ENCODE measurements at places on chromosomes 12 and 14.

DNA sequence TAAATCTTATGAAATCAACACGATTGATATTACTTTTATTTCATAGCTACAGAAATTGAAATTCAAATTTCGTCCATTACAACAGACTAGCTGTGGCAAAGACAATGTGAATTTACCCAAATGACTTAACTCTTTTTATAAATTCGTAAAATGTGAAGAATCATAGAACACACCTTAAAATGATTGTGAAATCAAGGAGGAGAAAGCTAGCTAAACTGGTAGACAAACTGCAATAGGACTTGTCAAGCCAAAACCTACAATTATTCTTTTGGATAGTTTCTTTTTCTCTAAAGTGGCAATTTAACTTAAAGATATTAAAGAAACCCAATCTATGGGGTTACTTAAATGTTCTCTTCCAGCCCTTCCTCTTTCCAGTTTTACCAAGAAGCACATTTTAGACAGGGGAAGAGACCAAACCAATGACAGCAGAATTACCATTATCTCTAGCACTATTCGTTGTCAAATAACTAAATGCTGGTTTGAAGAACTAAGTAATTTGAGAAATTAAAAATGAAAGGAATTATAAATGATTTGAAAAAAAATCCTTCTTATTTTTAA lies 807 bp upstream of the SLC16A7 start:
- no peak for DNase-seq

DNA sequence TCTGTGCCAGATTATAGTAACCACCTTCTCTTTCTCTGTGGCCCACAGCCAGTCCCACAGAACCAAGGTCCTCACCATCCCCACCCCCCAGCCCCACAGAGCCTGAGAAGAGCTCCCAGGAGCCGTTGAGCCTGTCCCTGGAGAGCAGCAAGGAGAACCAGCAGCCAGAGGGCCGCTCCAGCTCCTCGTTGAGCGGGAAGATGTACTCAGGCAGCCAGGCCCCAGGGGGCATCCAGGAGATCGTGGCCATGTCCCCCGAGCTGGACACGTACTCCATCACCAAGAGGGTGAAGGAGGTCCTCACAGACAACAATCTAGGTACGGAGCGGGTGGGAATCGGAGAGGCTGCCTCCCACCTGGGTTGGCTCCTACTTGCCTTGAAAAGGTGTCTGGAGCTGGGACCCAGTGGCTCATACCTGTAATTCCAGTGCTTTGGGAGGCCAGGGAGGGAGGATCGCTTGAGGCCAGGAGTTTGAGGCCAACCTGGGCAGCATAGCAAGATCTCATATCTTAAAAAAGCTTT lies 34.4 kb downstream of the PHETA1 start:
- DNase-seq: no peak

GRCh38 chr14:38065106-38065762 lies 142.5 kb upstream of the SSTR1 start:
- no peak for DNase-seq

- no peak for DNase-seq
Observed at GRCh38 chr12:101074940-101075680, 134.9 kb downstream of the SLC5A8 start.

- DNase-seq: no peak
Observed at GRCh38 chr14:31206536-31207286, 882 bp downstream of the HECTD1 start.

- DNase-seq: no peak
Observed at GRCh38 chr14:59868021-59868420, 2.6 kb downstream of the RTN1 start.

DNA sequence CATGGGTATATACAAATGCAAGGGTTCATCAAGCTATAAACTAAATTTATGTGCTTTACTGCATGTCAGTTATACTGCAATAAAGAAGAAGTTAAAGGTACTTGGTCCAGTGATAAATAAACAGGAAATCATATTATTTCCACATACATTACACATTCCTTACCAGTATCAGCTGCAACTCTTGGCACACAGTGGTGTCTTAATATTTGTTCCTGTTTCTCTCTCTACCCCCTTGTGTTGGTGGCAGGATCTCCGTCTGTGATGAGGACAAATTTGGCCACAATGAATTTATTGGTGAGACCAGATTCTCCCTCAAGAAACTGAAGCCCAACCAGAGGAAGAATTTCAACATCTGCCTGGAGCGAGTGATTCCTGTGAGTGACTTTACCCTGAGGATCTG lies 19.2 kb upstream of the OAS1 start:
- DNase-seq: no peak

- no peak for DNase-seq
Observed at GRCh38 chr14:59829469-59830337, 40.9 kb downstream of the RTN1 start.

GRCh38 chr12:78171061-78171460 lies 340.4 kb downstream of the NAV3 start:
- no peak for DNase-seq

DNA sequence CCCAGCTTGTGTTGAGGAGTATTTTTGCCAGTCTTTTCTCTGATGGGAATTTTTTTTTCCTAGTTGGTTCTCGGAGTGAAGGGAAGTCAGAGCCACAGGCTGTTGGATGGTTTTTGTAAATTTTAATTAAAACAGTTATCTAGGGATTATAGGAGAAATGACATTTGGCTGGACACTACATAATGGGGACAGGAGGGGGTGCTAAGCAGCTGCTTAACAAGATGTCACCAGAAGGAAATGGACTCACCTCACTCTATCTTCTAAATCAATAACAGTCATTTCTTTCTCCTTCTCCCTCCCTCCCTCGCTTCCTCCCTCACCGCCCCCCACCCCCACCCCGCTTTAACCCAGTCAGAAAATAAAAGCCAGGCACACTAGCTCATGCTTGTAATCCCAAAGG lies 93.4 kb upstream of the TMEM233 start:
- no peak for DNase-seq

- DNase-seq: no peak
Observed at GRCh38 chr12:63025116-63025515, 90.2 kb upstream of the PPM1H start.
